Activated naive CD8-positive, alpha-beta T cell treated with anti-CD3 and anti-CD28 coated beads, Interleukin-2, amount 10 ng/mL, durations not matched to agents 7 days and 5 days (primary cell): ENCODE measurements at places on chromosomes 11 and 22.

- no peak for DNase-seq
These were observed 89.5 kb downstream of the RNF169 start for GRCh38 chr11:74838188-74838587.

DNA sequence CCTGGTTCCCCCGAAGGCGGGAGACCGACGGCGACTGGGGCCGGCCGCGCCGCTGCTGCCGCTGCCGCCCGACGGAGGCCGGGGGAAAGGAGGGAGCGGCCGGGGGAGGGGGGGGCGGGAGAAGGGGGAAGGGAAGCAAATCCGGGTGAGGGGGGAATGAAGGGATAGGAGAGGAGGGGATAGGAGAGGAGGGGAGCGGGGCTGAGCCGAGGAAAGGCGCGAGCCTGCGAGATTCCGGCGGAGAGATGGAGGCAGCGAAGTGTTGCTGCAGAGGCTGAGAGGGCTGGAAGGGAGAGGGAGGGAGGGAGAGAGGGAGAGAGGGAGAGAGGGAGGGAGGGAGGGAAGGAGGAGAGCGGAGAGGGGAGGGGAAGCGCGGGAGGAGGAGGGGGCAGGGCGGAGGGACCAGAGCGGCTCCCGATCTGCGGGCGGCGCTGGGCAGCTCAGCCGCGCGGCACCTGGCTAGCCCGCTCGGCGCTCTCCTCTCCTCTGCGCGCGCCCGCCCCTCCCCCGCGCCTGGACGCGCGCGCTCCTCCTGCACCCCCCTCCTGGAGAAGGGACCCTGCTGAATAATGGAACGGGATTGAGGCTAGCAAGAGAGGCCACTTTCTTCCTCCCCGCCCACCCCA lies 52.3 kb downstream of the SLC22A12 start:
- no peak for DNase-seq

GRCh38 chr11:91664521-91664920 lies 560.1 kb upstream of the FAT3 start:
- DNase-seq = no peak

- no peak for DNase-seq
These were observed 19.4 kb downstream of the RCOR2 start for GRCh38 chr11:63897459-63898146.

- DNase-seq = no peak
These were observed 8.3 kb downstream of the ATP5MGL start for GRCh38 chr22:42632096-42632495.
